ENCODE measurements at places on chromosomes 5 and 9.

DNA sequence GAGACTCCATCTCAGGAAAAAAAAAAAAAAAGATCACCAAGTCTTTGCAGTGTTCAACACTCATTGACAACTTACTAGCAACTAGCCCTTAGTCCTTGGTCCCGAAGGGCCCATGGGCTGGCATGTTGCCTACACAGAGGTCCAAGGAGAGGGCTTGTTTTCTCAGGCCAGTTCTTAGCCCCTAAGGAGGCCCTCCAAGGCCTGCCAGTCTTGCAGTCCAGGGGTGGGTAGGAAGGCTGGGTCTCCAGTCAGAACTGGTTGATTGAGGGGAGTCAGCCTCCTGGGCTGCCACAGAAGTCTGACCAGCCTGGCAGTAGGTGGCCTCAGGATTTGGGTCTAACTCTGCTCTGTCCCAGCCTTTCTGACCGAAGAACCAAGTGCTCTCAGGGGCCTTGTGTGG lies 32.7 kb downstream of the IER5L start:
- no peak for DNase-seq

GRCh38 chr5:26339576-26339975 lies 698.8 kb downstream of the CDH9 start:
- DNase-seq: no peak

DNA sequence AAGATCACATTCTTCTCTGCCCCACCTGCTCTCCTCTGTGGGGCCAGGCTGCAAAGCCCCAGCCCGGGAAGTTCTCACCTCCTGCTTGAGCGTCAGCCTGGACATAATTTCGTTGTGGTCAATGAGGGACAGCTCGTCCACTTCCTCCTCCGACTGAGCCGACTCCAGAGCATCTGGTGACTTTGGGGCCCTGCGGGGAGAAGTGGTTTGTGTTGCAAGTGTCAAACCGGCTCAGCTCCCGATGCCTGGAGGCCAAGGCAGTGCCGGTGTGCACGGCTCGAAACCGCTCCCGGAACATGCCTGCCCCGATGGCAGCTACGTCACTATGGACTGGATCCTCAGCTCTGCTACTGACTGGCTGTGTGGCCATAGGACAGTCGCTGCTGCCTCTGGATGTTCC lies 52.8 kb downstream of the PRRT1B start:
- no peak for DNase-seq

GRCh38 chr9:85960688-85961093 lies 19.7 kb downstream of the NAA35 start:
- DNase-seq: no peak

- DNase-seq: no peak
Observed at GRCh38 chr5:110032376-110032775, 342.6 kb downstream of the MAN2A1 start.

DNA sequence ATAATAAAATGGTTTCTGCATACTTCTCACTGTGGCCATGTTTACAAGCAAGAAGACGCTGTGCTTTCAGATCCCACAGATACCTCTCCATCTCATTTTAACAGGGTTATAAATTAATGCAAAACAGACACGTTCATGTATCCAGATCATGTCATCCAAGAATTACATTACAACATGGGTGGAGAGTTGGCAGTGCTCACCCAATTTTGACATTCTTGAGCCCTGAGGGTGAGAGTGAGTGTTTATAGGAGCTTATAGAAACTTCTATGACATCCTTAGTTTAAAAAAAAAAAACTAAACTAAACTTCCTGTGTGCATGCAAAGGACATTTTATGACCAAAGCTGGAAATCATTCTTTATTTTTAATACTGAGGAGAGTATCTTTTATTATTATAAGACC lies 9.1 kb downstream of the PRKACG start:
- no peak for DNase-seq
